Activated CD4-positive, alpha-beta memory T cell treated with anti-CD3 and anti-CD28 coated beads, Interleukin-2, amount 10 ng/mL, durations not matched to agents 7 days and 5 days (primary cell): ENCODE measurements at places on chromosomes 7 and 10.

GRCh38 chr10:16478801-16479200 is 42.0 kb downstream of the PTER start:
- no peak for DNase-seq

DNA sequence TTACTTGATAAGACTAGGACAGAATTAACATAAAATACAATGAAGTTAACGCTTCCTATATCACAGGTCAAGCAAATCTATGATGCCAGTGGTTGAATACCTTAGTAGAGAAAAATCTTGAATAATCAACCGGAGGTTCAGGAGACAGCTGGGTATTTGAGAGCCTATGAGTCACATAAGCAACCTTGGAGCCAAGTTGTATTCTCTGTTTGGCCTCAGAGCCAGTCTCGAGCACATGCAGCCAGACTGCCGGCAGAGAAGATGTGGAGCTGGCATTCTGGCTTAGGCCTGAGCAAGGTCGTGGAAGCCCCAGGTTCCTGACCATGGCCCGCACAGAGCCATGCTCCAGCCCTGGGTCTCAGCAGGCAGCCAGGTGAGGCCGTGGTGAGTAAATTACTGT is 90.3 kb downstream of the FAM204A start:
- DNase-seq, result no peak

DNA sequence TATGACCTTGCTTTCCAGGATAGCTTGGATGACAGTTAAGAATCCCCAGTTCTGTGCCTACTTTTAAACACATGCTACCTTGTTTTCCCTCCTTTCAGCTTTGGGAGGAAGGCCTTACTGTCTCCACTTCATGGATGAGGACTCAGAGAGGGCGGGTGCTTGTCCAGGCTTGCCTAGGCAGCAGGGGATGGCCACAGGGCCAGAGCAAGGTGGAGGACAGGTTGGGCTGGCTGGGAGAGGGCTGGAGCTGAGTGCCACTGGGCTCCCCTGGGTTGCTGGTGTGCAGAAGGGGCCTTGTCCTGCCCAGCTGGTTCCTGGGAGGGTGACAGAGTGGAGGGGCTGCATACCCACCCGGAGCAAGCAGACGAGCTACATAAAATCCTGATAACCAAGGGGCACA is 117.8 kb downstream of the GRK5 start:
- no peak for DNase-seq

GRCh38 chr7:20482071-20482470 is 133.4 kb upstream of the ABCB5 start:
- no peak for DNase-seq

DNA sequence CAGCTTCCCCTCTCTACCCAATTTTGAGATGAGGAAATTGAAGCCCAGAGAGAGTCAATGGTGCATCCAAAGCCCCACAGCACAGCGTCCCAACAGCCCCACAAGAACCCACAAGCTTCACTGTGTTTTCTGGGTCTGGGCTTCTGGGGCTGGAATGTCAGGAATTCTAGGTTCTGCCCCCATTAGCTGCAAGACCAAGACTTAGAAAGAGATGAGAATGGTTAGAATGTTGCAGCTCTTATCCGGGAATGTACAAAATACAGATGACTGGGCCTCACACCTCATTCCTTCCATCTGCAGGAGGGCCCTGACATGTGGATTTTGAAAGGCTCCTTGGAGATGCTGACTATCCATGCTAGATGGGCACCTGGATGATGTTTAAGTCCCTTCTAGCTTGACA is 6.0 kb upstream of the SGPL1 start:
- DNase-seq, result no peak

- DNase-seq, result no peak
These were observed 8.6 kb downstream of the MEST start for GRCh38 chr7:130500463-130500862.

DNA sequence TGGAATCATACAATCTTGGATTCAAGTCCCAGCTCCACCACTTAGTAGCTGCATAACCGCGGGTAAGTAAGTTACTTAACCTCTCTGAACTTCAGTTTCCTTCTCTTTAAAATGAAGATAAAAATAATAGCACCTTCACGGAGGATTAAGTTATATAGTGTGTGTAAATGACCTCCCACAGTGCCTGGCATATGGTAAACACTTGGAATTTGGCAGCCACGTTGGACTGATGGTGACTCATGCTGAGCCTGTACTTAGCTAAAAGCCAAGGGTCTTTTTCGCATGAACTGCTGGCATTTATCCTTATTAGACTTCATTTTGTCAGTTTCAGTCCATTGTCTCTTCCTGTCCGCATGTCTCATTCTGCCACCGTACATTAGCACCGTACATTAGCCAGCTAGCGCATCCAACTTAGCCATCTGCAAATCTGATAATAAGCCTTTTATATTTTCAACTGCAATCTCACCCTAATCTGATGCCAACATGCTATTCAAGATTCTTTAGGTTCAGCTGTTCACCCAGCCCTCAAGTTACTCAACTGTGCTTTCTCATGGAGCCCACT is 11.2 kb downstream of the SLC13A4 start:
- DNase-seq, result no peak

DNA sequence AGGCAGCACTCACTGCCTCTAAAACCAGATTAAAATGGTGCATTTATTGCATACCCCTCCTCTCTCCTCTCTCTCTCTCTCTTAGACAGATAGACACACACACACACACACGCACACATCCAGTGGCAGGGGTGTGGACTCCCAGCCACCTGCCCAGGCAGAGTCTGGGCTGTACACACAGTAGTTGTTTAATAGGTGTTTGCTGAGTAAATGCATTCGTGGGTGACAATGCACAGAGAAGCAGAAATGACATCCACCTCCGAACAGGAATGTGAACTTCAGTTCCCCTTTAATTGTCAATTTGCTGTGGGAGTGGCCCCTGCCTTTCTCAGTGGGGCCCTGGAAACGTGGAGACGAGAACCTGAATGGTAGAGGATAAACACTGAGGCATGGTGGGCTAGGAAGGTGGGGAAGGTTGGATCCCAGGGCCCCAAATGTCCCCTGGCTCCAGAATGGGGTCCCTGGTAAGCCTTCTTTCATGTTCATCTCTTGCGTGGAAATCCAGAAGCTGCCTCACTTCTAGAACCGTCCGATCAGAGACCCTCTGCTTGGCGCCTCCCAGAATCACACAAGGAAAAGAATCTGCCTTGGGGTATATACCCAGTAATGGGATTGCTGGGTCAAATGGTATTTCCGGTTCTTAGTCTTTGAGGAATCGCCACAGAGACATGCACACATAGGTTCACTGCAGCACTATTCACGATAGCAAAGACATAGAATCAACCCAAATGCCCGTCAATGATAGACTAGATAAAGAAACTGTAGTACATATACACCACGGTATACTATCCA is 58.5 kb upstream of the ECHDC3 start:
- no peak for DNase-seq

GRCh38 chr10:108362961-108363360 is 1198.5 kb upstream of the SORCS1 start:
- DNase-seq, result no peak

- DNase-seq, result no peak
These were observed 251.5 kb upstream of the PLPP4 start for GRCh38 chr10:120205368-120206018.

DNA sequence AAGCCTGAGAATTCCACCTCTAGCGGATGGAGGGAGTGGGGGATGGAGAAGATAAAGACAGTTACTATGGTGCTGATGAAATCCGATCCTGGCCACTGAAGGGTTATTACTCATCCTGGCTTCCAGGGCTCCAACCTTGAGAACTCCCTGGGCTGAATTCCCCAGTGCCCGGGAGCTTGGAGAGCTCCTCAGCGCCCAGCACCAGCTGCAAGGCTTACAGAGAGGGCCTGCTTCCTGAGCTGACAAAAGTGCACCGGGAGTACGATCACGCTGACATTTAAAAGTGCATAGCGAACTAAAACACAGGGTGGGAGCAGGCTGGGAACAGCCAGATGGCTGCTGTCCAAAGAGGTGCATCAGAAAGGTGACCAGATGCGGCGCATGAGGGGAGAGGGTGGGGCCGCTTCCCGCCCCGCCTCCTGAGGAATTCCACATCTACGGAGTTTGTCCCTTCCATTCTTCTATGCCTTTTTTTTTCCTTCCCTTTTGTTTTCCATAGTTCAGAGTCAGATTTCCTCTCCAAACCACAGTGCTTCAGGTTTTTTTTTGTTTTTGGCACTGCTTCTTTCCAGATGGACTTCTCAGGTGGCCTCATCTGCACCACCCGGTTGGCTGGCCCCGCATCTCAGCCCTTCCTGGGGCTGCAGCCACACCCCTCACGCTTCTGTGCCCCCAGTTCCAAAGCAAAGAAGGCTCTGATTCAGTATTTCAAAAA is 62.4 kb upstream of the MKRN1 start:
- no peak for DNase-seq

- no peak for DNase-seq
These were observed 301.4 kb downstream of the ABCA13 start for GRCh38 chr7:48472640-48473039.

GRCh38 chr10:21171197-21171935 is 274.3 kb upstream of the NEBL start:
- DNase-seq, result no peak

- no peak for DNase-seq
These were observed 269.0 kb downstream of the ARHGAP12 start for GRCh38 chr10:31659665-31660064.

GRCh38 chr7:88202278-88202677 is 17.6 kb downstream of the SRI start:
- DNase-seq, result no peak

DNA sequence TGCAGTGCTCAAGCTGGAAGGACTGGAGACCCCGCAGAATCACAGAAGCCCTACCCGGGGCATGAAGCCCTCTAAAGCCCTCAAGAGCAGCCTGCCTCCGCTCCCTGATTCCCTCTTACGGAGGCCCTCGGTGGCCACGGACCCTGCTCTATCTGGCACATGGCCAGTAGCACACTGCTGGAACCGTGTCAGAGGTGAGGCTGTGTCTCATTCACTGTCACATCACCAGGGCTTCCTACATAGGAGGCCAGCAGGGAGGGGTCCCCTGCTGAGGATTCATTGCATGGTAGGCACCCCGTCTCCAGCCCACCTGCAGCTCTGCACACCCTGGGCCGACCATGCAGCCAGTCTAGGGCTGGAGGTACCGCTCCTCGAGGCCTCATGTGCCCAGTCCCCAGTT is 259.2 kb downstream of the TNS3 start:
- no peak for DNase-seq

- no peak for DNase-seq
These were observed 75.3 kb downstream of the ZNF92 start for GRCh38 chr7:65448816-65449504.

DNA sequence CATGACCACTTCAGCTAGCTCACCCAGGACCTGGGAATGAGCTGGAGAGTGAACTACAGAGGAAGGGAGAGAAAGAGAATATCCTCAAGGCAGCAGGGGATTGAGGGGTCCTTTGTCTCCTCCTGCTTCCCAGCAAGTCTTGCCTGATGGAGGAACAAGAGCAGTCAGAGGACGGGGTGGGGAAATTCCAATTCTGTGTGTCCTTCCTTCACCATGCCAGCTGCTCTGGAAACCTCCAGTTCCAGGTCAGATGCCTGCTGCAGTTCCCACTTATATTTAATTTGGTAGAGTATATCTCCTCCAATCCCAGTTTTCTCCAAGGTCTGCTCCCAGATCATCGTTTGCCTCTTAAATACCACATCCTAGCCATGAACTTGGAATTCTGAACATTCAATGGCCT is 21.4 kb upstream of the LEP start:
- no peak for DNase-seq

DNA sequence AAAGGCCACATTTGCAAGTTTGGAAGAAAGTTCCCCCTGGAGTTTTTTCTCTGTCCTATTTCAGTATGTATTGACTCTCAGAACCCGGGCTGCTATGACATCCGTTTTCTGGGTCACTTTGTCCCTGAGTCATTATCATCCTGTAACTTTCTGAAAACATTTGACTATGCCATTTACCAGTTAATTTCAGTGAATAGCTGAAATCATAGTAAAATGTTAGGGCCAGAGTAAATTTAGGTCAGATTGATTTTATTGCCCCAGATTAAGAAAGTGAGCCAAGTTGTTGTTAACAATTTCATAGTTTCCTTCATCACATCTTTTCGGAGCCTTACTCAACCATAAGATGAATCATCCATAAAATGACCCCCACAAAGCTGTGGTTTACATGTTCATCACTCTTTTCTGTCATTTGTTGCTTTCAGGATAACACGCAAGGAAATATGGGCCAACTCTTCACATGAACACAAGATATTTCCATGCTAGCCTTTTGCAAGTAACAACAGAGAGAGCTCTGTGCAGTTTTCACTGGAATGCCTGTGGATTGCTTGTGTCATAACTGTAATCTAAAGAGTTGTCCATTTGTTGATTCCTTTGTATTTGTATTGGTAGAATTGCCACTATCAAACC is 3.9 kb upstream of the MACC1 start:
- no peak for DNase-seq

- DNase-seq, result no peak
These were observed 147.3 kb downstream of the SEC23IP start for GRCh38 chr10:120039826-120040225.

DNA sequence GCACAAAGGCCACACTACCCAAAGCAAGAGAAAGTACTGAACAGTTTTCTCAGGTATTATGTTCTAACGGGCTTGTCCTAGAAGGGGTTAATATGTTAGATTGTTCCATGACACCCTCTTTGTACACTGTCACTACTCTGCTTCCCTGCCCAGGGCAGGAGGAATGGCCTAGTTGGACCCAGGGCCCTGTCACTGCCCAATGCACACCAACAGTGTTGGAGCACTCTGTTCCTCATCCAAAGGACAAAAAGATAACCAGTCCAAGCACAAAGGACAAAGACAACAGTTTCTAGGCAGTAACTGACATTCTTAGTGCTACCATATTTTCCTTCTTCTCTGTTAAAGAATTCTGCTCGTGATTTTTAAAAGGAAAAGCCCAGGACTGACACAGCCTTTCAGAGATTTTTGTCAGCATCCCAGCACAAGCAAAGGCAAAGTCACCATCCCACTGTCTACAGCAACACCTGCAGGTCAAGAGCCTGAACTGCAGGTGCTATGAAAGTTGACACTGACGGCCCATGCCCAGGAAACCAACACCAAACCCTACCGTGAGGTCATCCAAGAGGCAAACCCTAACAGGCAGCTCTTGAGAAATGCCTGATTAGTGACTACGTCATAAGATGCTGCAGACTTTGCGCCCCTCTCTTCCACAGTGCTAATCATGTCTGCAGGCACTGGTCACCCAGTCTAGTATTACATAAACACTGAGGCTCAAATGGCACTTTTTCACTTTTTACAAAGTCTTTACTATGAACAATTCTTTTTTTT is 13.2 kb downstream of the NUDCD3 start:
- DNase-seq, result peak; percentile 75

- DNase-seq, result no peak
These were observed 823.5 kb downstream of the GRID1 start for GRCh38 chr10:85542936-85543730.

DNA sequence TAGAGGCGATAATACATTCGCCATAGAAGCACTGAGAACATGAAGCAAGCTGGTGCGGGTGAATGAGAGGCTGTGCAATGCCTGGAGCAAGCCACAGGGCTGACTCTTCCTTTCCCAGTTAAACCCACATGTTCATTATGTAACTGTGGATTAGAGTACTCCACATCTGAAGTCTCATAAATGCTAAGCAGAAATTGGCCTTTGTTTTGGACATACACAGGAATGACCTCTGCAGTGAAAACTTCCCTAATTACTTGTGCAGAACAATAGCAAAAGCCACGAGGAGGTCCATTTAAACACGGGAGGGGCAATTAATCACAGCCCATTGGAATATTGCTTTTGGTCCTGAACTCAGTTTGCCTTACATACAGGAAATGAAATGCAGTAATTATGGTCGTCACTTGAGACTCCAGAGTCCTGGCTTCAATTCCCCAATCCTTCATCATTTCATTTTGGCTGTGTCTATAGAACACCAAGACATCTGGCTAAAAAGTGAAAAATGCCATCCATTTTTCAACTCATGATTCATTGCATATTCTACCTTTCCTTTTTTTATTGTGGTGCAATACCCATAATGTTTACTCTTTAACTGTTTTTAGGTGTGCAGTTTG is 78.7 kb upstream of the CXCL12 start:
- no peak for DNase-seq
